ENCODE measurements at places on chromosomes 12 and 14. TPM values are rescaled to one million over a fixed set of nuclear protein-coding genes. Genes with fewer than 3 reads are reported as not detected.

Gene HOMEZ
- total RNA-seq = 13.0 TPM

Gene PAH
- total RNA-seq = 0.17 TPM

Gene NXPH4
- 5.3 TPM for total RNA-seq

Gene SRRM4
- total RNA-seq = not detected

Gene KRT75
- total RNA-seq = 3.2 TPM

Gene RNASE3
- not detected for total RNA-seq

Gene CDKN1B
- 23.0 TPM for total RNA-seq

Gene C14orf180
- not detected for total RNA-seq

Gene GLS2
- total RNA-seq = 6.5 TPM

Gene ARHGEF25
- total RNA-seq = 2.6 TPM

Gene B4GALNT1
- total RNA-seq = 8.0 TPM

All from mammary epithelial cell (primary cell).